Activated CD4-positive, alpha-beta memory T cell treated with anti-CD3 and anti-CD28 coated beads, Interleukin-2, amount 10 ng/mL, durations not matched to agents 7 days and 5 days (primary cell): ENCODE measurements at places on chromosomes 11 and 22. TPM values are rescaled to one million over a fixed set of nuclear protein-coding genes. Genes with fewer than 3 reads are reported as not detected.

DNA sequence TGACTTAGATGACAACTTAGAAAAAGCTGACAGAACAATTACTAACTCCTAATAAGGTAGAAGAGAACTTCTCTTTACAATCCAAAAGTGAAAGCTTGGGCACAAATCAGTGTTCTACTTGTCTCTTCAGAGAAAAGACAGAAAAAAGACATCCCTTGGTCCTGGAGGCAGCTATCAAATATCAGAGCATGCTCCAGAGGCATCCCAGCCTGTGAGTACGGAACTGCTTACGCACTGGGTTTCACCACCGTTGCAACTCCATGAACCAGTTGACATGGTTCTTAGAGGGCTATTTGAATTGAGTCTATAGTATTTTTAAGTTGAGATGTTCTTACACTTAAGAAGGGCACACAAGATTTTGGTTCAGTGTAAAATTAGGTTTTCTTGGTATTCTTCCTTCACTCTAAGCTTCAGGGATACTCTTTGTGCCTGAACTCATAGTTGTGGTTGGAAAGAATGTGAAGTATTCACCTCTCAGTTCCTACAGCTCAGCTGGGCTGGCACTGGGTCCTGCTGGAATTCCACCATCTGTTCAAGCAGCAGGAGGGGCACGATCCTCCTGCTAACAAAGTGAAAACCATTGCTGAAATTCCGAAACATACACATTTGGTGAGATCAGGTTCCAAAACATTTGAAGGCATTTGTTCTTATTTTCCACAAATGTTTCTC is 6.3 kb downstream of the AKIP1 start:
- no peak for DNase-seq

DNA sequence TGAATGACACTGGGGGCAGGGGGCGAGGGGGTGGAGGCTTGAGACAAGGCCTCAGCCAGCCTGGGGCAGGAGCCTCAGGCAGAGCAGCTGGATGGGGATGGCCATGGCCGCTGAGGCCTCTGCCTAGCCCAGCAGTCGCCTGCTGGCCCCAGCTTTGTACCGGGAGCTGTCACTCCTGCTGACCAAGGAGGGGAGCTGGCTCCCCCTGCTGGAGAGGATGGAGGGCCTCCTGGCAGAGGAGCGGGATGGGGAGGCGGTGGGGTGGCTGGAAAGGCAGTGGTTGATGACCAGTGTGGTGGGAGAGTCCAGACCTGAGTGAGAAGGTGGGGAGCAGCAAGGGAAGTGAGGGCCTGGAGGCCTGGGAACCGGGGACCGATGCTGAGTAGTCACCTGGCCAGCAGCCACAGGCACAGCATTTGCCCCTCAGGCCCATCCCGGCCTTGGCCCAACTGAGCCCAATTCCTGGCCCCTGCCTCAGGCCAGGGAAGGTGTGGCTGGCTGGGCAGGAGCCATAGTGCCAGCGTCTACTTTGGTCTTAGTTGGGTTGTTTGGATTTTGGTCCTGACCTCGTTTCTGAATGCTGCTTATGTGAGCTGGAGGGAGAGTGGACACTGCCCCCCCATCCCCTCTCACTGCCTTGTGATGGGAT is 6.0 kb upstream of the SUSD2 start:
- peak; percentile 68 for DNase-seq

GRCh38 chr22:37299969-37300509 is 17.7 kb downstream of the CYTH4 start:
- no peak for DNase-seq

DNA sequence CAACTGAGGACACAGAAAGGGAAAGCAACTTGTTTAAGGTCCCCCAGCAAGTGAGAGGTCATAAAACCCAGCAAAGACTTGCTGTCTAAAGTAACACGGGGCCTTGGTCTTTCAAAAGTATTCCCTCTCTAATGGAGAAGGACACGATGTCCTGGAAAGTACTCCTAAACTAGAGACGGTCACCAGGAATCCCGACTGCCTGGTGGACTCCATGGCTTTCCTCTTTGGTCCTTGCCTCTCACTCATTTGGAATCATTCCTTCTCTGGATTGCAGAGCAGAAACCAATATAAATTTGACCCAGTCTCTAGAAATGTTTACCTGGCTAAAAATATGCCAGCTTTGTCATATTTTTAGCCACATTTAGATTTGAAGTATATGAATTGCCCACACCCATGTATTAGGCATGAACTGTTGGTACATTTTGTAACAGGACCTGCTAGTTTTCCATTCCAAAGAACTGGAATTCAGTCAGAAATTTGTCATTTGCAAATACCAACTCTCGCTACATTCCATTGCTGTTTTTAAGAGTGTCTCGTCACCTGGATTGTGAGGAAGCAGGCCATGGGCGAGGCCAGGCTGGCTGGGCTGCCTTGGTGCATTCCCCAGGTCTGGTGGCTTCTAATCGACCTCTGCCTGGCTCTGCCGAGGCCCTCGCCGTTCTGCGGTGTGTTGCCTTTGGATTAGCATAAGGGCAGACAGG is 12.9 kb downstream of the NAV2 start:
- no peak for DNase-seq

GRCh38 chr11:101563166-101563565 is 20.6 kb downstream of the TRPC6 start:
- DNase-seq, result no peak

- DNase-seq, result no peak
These were observed 15.8 kb downstream of the SCUBE2 start for GRCh38 chr11:9075556-9075955.

DNA sequence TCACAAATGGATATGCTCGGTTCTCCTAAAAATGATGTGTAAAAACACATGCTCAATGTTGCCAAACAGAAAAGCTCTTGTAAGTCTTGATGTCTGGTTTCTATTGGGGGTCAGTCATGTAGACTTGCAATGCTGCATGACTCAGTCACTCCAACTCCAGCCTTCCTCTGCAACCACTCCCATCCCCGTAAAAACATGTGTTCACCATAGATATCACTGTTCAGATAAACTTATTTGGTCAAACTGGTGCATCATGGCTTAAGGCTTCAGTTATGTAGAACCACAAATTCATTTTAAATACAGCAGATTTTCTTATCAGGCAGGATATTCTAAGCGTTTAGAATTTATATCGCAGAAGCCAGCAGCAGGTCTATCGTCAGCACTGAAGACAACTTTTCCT is 298.4 kb upstream of the LUZP2 start:
- no peak for DNase-seq

The CCDC157 gene
- 3.2 TPM for total RNA-seq
